Cardiac muscle cell (in vitro differentiated cells and primary cell): ENCODE measurements at places on chromosomes 1 and 21. TPM values are rescaled to one million over a fixed set of nuclear protein-coding genes. Genes with fewer than 3 reads are reported as not detected.

DNA sequence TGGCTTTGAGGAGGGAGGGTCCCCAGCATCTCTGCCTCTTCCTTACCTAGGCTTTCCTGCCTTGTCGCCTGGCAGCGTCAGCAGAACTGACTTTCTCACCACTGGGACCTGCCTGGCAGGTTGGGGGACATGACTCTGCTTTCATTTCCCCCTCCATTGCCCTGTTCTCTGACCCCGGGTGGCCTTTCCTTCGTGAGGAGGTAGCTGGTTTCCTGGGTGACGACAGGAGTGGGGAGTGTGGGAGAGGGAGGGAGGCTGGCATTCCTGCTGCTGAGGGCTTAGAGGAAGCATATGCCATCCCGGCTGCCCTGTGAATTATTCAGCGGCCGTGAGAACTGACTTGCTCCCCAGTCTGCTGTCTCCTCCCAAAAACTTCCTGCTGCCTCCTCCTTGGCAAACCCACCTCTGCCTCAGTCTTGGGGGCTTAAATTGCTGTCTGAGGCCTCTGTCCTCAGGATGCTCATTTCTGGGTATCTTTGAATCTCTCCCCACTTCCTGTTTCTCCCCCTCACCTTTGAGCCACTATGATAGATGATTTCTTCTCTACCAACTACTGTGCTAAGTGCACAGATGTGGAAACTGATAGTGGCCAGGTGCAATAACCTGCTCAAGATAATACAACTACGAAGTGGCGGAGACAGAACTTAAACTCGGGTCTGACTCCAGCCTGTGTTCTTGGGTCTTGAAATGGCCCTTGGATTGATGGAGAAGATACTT, 182.0 kb upstream of the CSF3R start:
- no peaks in the 10 kb centered on the region for H3K4me1 ChIP-seq
- no peak overlapping the region for H3K4me3 ChIP-seq
- DNase-seq, result no peak
- H3K27ac ChIP-seq, result no peak overlapping the region
- H3K36me3 ChIP-seq, result no peaks in the 10 kb centered on the region
- no peaks in the 10 kb centered on the region for H3K27me3 ChIP-seq

Gene SPTA1
- 0.42 and 1.8 TPM in 2 replicates for total RNA-seq

DNA sequence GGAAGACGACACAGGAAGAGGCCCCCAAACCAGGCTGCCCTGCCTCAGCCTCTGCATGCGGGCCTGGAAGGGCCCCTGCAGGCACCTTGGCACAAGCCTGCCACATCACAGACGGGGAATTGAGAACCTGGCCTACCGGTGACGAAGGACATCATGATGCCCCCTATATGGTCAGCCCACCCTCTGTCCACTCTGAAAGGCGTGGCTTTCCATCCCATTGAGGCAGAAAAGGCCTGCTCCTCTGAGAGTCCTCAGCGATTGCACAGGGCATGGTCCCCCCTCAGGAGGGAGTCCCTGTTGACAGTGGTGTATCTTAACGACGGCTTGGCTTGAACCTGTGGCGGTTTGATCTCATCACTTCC, 11.4 kb downstream of the KRTAP10-1 start:
- DNase-seq, result no peak
- no peak overlapping the region for H3K4me3 ChIP-seq
- no peaks in the 10 kb centered on the region for H3K36me3 ChIP-seq
- no peak overlapping the region for H3K27ac ChIP-seq

Gene SUCO
- total RNA-seq, result 41.4 and 48.6 TPM in 2 replicates

DNA sequence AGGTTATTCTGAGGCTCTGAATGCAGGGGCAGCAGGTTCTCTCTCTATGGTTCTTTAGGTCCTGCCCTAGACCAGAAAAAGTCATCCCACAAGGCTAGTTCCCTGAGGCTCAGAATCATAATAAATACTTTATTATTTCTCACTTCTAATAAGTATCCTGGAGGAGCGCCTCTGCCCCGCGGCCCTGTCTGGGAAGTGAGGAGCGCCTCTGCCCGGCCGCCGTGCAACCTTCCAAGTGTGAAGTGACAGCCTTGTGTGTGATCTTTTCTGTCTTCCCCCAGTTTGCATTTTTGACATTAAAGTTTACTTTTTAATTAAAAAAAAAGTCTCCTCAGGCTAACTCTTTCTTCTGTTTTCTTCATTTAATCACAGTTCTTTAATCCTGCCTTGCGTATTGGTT, 11.5 kb downstream of the AIM2 start:
- H3K36me3 ChIP-seq, result no peaks in the 10 kb centered on the region
- no peaks in the 10 kb centered on the region for H3K4me1 ChIP-seq
- DNase-seq, result no peak
- H3K27ac ChIP-seq, result no peak overlapping the region

Gene PHC2
- 81.8 and 84.0 TPM in 2 replicates for total RNA-seq

DNA sequence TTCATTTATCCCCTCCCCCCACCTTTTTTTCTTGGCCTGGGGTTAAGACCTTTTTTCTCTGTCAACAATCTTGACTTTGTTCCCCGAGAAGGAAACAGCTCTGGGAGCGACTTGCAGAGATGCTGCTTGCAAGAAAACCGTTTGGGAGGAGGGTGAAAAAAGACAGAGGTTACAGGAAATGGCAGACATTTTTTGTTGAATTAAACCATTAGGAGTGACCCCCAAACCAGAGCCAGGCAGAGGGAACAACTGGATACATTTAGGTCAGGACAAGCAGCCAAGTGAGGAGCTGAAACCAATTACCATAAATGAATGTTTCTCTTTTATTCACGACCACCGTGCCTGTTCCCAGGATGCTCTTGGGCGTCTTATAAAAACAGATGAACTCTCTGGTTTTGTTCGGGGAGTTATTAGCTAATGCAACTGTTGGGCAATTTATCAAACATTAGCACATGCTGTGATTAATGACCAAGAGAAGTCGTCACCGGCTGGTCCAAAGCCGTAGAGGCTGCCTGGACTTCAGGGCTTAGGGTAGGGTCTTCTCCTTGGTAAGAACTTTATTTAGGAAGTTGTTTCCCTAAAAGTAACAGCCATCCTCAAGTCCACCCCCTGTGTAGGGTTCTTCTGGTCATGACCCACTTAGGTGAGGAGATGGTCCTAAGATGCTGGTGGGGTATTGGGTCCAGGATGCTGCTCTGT, 141.0 kb downstream of the FOXD2 start:
- H3K36me3 ChIP-seq, result no peaks in the 10 kb centered on the region
- H3K4me1 ChIP-seq, result no peaks in the 10 kb centered on the region
- peak; percentile 21 for DNase-seq
- H3K27me3 ChIP-seq, result no peaks in the 10 kb centered on the region

Gene IQCC
- 1.4 and 2.0 TPM in 2 replicates for total RNA-seq

Gene HNRNPCL2
- total RNA-seq, result not detected in 2 replicates

Gene TIE1
- total RNA-seq, result 2.2 and 5.0 TPM in 2 replicates

DNA sequence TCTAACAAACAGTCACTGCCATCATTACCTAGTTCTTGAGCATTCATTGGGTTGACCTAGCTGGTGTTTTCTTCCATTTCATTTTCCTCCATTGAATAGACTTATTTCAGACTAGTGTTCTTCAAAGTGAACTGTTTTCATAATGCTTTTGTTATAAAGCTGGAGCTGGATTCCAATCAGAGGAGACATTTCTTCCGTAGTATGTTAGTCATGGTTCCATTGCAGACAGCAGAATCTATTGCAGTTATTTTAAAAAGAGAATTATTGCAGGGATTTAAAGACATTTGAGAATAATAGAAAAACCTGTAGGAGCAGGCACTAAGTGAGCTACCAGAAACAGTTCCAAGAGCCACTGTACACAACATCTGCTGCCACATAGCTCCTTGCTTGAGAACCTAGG, 50.0 kb downstream of the HHAT start:
- H3K4me3 ChIP-seq, result no peak overlapping the region
- no peak for DNase-seq
- H3K27ac ChIP-seq, result no peak overlapping the region

DNA sequence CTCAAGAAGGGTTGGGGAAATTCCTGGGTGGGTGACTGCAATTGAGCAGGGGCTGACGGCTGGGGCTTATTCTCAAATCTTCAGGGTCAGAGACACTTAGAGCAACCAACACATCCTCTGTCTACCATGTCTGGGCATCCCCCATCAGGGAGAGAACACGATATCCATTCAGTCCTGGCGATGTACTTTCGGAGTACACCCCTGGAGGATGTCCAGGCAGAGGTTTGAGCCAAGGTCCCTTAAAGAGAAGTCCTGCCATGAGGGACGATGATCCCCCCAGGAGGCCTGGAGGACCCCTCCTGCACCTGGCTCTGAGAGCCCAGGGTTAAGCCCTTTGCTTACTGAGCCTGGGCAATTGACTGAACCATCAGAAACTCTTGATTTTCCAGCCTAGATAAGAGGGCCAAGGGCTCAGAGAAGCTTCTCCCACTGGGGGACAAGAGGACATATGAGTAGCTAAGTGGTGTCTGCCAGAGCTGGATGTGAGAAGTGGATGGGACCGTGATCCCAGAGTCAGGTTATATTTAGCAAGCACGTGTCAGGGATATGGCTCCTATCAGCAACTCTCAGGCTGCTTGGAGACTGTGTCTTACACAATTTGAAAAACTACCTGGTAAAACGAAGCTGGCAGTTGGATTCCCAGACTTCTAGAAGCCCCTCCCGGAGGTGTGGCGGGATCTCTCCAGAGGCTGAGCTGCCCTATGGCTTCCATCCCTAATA, 253.3 kb upstream of the VAMP3 start:
- DNase-seq, result peak; percentile 88
- no peak overlapping the region for H3K4me3 ChIP-seq

DNA sequence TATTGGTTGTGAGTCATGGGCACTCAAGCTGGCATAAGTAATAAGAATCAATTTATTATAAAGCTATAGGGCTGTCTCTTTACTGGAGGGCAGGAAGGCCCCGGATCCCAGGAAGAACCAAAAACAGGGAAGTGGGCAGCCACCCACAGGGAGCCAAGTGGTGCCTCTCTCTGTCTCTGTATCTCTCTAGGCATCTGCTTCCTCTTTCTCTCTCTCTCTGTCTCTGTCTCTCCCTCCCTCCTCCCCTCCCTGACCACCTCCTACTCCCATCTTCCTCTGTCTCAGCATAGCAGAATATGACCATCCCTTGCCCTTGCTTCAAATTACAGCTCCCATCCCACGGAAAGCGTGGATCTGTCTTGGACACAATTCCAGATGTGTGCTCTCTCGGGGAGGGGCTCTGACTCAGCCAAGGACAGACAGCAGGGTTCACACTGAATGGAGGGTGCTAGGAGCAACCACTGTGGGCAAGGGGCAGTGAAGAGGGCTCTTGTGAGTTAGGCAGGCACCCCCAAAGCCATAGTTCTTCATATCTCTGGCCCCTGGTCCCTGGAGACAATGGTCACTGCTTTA, 80.4 kb upstream of the LPGAT1 start:
- H3K4me3 ChIP-seq, result no peak overlapping the region
- no peak overlapping the region for H3K27ac ChIP-seq
- DNase-seq, result no peak

Gene ARTN
- total RNA-seq, result 26.2 and 29.8 TPM in 2 replicates

GRCh38 chr1:91643431-91643830, 142.8 kb downstream of the CDC7 start:
- no peak for DNase-seq
- no peak overlapping the region for H3K27ac ChIP-seq
- no peak overlapping the region for H3K4me3 ChIP-seq
- H3K27me3 ChIP-seq, result no peaks in the 10 kb centered on the region
- no peaks in the 10 kb centered on the region for H3K36me3 ChIP-seq

Gene ZSWIM5
- total RNA-seq, result 6.6 and 10.3 TPM in 2 replicates

Gene SPATA6
- total RNA-seq, result 3.6 and 7.4 TPM in 2 replicates

GRCh38 chr21:20802631-20803260, 195.5 kb upstream of the NCAM2 start:
- H3K4me3 ChIP-seq, result no peak overlapping the region
- no peaks in the 10 kb centered on the region for H3K36me3 ChIP-seq
- no peaks in the 10 kb centered on the region for H3K4me1 ChIP-seq
- H3K27ac ChIP-seq, result no peak overlapping the region

Gene TSACC
- total RNA-seq, result not detected in 2 replicates

- H3K4me1 ChIP-seq, result no peaks in the 10 kb centered on the region
- DNase-seq, result no peak
- H3K36me3 ChIP-seq, result peaks cover 22% of the 10 kb centered on the region
- H3K4me3 ChIP-seq, result no peak overlapping the region
- no peaks in the 10 kb centered on the region for H3K27me3 ChIP-seq
These were observed 35.3 kb downstream of the SLC19A1 start for GRCh38 chr21:45506836-45507522.

DNA sequence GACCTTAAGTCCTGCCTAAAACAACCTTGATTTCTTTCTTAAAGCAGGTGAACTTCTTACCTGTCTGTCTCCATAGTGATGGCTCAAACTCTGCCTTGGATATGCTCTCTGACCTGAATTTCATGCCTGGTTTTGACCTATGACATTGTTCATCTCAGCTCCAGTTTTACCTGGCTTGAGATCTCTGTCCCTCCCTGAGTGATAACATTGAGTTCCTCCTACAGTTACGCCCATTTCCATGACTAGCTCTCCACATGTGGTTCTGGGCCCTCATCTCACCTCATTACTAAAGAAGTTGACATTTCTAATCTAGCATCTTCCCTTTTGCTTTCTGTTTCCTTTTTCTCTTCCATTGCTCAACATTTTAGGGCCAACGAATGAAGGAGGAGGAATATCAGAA, 233.1 kb downstream of the HHIPL2 start:
- DNase-seq, result no peak
- no peaks in the 10 kb centered on the region for H3K4me1 ChIP-seq
- no peak overlapping the region for H3K27ac ChIP-seq
- no peak overlapping the region for H3K4me3 ChIP-seq
- H3K27me3 ChIP-seq, result no peaks in the 10 kb centered on the region
- no peaks in the 10 kb centered on the region for H3K36me3 ChIP-seq

Gene KRTAP19-1
- not detected in 2 replicates for total RNA-seq

DNA sequence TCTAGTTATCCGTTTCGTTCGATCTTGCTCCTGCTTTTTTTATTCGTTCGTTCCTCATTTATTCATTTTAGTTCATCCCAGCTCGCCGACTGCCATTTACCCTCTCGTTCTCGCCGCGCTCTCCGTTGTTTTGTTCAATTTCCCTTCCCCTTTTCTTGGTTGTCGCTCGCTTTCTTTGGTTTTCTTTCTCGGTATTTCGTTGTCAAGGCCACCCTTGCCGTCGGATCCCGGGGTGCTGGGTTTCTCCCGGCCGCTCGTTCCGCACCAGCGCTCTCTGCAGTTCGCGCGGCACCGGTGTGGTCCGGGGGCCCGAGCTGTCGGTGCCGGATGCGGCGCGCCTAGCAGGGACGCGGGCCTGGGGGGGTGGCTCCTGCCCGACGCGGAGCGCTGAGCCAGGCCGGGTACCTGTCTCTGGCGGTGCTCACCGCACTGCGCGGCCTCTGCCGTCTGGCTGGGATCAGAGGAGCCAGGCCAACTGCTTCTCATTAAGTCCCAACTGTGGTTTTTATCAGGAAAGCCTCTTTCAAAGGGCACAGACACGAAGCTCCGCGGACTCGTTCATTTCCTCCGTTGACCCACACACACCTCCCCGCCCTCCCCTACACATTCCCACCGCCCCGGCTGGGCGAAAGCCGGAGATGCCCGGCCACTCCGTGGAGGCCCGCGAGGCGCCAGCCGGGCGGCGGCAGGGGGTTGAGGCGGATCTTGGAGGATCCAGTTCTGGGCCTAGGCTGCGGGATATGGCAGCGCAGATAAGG, 1.6 kb downstream of the ALX3 start:
- H3K27me3 ChIP-seq, result peaks cover 92% of the 10 kb centered on the region
- no peaks in the 10 kb centered on the region for H3K36me3 ChIP-seq
- H3K4me3 ChIP-seq, result no peak overlapping the region

- no peak overlapping the region for H3K27ac ChIP-seq
- no peaks in the 10 kb centered on the region for H3K27me3 ChIP-seq
These were observed 1441.0 kb downstream of the BRINP3 start for GRCh38 chr1:189036628-189037027.

Gene CELA3A
- total RNA-seq, result not detected in 2 replicates

Gene ASAP3
- 71.1 and 157 TPM in 2 replicates for total RNA-seq

GRCh38 chr1:12594966-12595756, 22.8 kb downstream of the DHRS3 start:
- H3K4me1 ChIP-seq, result peaks cover 6% of the 10 kb centered on the region
- peak overlapping the region; percentile 29 for H3K4me3 ChIP-seq
- peak overlapping the region; percentile 19 for H3K27ac ChIP-seq
- H3K36me3 ChIP-seq, result no peaks in the 10 kb centered on the region

Gene MMEL1
- total RNA-seq, result not detected in 2 replicates
